Thymus (tissue), 14 donors: ENCODE measurements at places on chromosomes 3 and 15.

GRCh38 chr15:56959318-56959648, 40.8 kb downstream of the TCF12 start:
- DNase-seq: peak; percentile 53

GRCh38 chr3:15794303-15794771, 3.4 kb downstream of the ANKRD28 start:
- DNase-seq: no peak

DNA sequence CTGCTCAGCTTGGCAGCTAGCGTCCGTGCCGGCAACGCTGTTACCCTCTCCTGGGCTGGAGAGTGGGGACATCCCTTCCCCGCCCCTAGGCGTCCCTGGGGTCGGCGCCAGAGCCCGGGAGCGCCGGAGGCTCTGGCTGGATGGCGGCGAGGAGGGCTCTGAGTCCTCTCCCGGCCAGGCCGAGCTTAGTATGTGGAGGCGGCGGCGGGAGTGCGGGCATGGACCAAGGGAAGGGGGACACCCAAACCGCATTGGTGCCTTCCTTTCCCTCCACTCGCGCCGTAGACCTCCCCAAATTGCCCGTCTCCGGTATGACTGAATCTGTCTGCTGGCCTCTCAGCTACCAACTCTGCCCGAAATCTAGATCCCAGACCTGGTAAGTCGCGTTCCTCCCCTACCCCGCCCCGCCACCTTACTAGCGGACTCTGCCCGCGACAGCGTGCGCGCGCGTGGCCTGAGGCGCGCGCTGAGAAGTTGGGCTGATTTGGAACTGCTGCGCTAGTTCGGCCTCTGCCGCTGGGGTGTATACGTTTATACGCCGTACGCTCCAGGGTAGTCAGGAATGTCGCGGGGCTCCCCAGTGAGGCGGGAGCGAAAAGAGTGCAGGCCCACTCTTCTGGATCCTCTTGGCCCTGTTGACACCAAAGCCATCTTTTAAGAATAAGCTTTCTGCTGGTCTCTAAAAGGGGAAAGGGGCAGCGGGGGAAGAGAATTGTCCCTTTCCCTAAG, 12.2 kb downstream of the ZIC1 start:
- no peak for DNase-seq

- DNase-seq: peak; percentile 35
Measured at GRCh38 chr15:73927003-73927475, 777 bp downstream of the LOXL1 start.

- DNase-seq: no peak
Measured at GRCh38 chr3:197545101-197545500, 10.7 kb downstream of the BDH1 start.

DNA sequence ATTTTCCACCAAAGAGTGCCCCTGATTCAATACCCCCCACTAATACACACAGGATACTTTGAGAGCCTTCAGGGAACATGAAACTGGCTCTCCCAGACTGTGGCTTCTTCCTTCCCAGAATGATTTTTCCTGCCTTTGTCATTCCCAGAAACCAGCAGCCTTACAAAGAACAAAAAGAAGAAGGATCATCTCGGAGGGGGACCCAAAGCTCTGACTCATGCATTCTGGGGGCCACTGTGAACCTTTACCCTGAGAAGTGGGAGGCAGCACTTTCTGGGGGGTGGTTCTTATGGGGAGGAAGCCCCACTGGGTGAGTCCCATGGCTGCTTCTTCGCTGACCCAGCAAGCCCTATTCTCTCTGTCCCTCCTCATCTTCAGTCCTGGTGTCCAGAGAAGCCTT, 44.7 kb upstream of the RAD18 start:
- no peak for DNase-seq

GRCh38 chr3:11764931-11765363, 81.7 kb downstream of the TAMM41 start:
- no peak for DNase-seq

DNA sequence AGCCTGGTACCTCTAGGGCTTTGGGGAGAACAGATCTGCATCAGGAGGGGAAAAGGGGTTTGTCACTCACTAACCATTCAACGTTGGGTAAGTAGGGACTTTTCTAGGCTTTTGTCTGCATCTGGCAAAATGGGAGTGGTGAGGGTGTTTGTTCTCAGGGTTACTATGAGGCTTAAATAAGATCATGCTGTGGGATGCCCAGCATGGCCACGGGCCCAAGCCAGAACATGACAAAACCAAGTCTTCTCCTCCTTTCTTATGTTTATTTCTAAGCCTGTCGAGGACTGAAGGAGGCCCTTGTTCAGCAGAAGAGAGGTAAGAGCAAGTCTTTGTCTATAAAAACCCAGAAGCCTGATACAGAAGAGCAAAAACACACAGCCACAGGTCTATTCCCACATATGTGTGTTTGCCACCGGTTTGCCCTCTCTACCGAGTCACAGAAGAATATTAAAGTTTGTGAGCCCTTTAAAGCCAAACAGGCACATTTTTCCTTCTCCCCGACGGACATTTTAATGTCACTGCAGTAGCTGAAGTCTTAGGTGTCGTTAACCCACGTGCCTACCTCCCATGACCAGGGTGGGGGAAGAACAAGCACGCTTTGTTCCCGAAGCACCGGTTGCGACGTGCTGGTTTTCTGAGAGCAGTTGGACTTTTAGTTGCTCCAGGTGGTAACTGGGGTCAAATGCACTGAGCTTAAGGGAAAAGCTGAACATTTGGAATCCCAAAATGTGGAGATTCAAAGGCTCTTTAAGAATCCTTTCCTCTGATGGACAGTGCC, 72.1 kb downstream of the NOX5 start:
- DNase-seq: no peak

- DNase-seq: no peak
Measured at GRCh38 chr3:128301186-128302023, 148.1 kb downstream of the EEFSEC start.

DNA sequence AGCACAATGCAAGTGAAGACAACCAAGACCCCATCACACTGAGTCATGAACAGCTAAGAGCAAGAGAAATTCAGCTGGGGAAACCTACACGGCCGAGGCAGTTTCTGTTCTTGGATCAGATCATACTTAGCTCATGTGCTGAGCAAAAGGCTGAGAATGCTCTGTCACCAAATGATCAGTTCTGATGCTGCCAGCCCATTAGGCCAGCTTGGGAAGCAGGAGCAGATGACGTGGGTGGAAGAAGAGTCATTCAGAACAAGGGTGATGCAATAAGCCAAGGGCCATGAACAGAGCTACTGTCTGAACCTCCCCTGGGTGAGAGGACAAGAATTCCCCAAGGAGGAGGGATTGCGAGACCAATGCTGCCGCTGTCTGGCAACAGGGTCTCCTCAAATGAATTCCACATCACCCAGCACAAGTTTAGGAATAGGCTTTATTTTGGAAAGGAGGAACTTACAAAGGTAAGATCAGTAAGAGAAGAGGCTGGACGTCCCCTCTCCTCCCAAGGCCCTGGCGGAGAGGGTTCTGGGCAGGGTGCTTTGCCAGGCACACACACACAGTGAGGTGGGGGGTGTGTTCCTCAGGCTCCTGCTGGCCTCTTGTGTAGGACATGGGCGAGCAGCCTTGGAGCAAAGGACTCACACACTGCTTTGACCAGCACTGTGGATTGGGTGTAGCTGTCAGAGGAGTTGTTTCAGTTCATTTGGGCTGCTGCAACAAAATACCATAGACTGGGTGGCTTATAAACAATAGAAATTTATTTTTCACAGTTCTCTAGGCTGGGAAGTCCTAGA, 65.6 kb upstream of the CTXND1 start:
- no peak for DNase-seq

DNA sequence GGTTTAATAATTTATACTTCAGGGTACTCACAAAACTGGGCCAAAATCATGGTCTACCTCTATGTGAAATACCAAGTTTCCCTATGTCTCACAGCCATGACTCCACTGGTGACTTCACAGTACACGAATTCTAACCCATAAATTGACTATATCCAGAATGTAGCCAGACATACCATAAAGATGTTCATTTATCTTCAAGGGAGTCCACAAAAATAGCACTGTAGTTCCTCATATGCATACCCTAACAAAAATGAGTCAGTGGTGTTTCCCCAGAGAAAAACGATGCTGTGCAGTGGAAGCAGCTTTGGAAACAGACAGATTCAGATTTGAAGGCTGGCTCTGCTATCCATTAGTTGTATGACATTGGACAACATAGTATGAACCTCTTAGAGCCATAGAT, 438.8 kb downstream of the FHIT start:
- DNase-seq: no peak

DNA sequence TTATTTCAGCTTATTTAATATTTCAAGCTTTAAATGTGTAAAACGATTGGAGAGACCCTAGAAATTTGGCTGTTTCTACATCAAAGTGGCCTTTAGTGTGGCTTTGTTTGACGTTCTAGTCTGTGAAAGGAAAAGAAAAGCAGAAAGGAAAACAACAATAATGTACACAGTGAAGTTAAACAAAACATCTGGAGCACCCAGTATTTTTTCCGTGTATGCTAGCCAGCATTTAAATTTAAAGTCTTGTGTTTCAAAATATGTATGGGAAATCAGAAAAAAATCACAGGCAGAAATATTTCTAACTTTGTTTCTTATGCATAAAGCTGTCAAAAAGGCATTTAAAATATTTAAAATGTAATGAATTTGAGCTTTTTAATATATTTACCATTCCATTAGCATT, 218.1 kb downstream of the NAALADL2 start:
- no peak for DNase-seq

DNA sequence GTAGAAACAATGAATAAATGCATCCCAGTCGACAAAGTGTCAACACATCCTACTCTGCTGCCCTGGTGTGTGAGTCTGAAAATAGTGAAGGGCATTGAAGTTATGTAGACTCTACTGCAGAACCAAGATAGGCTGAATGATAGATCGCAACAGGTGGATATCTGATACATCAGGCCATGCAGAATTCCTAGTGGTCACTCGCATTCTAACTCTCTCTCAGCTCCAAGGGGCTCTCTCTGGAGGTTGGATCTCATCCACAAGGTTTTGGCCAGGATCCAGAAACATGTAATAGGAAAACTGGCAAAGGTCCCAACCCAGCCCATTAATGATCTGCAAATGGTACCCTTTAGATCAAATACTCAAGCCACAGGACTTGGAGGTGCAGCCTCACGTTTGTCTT, 514.1 kb downstream of the MAGI1 start:
- DNase-seq: no peak

- DNase-seq: no peak
Measured at GRCh38 chr3:99863588-99863987, 45.9 kb downstream of the CMSS1 start.
